Thoracic aorta (tissue), 2 donors: ENCODE measurements at places on chromosomes 3 and 15. TPM values are rescaled to one million over a fixed set of nuclear protein-coding genes. Genes with fewer than 3 reads are reported as not detected.
A peak's percentile ranks its signal among the peaks of the same experiment; 100 is the strongest.

DNA sequence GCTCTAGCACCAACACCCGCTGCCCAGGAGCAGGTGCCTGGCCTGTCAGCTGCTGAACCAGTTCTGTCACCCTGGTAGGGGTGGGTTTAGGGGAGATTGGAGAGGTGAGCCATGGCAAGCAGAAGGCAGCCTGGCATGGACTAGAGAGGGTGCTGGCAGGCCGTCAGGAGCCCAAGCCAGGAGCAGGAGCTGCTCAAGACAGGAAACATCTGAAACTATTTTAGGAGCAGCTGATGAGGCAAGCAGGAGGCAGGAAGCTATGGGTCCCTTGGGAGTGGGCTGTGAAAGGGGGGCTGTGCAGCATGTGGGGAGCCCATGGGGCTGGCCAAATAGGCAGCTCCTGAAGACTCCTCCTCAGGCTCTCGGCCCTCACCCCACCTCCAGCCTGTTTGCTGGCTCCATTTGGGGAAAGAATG, 2.3 kb downstream of the INKA1 start:
- peak; percentile 74 for DNase-seq

The SLC24A5 gene
- total RNA-seq, result not detected

DNA sequence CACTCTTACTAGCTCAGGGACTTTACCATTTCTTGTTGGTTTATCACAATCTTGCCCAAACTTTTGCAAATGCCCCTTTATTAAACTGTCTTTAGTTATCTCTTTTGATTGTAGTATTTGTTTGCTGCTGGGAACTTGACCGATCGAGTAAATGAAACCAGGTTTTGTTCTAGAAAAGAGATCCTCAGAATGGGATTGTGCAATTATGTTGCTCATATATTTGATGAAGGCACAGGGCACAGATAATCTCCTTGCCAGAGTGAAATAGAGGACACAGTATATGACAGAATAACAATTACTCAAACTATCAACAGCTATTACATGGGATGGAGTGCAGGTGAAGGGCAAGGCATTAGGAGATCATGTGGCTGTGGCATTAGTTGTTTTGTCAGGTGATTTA, 216.6 kb upstream of the RASGRP1 start:
- no peak for DNase-seq

DNA sequence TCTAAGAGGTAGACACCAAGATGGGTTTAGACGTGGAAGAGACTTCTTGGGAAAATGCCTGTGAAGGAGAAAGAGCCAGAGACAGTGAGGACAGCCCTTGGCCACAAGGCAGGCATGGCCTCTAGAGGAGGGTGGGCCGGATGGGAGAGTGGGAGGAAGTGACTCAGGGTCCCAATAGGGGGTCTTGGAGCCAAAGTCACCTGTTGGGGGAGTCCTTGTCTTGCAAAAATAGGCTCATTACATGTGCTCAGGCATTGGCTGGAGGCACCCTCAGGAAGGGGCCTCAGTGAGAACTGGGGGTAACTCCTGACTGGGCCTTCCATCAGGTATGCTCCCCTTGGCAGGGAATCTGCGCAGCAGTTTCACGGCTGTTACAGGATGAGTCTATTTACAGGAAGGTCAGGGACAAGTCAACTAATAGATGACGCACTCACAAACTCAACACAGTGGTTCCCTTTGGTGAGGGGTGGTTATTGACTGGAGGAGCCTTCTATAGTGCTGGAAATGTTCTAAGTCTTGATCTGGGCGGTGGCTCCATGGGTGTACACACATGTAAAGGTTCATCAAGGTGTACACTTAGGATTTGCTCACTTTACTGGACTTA, 259.6 kb downstream of the XXYLT1 start:
- no peak for DNase-seq

The TLNRD1 gene
- total RNA-seq, result 51.1 TPM

The P2RY13 gene
- 1.4 TPM for total RNA-seq

DNA sequence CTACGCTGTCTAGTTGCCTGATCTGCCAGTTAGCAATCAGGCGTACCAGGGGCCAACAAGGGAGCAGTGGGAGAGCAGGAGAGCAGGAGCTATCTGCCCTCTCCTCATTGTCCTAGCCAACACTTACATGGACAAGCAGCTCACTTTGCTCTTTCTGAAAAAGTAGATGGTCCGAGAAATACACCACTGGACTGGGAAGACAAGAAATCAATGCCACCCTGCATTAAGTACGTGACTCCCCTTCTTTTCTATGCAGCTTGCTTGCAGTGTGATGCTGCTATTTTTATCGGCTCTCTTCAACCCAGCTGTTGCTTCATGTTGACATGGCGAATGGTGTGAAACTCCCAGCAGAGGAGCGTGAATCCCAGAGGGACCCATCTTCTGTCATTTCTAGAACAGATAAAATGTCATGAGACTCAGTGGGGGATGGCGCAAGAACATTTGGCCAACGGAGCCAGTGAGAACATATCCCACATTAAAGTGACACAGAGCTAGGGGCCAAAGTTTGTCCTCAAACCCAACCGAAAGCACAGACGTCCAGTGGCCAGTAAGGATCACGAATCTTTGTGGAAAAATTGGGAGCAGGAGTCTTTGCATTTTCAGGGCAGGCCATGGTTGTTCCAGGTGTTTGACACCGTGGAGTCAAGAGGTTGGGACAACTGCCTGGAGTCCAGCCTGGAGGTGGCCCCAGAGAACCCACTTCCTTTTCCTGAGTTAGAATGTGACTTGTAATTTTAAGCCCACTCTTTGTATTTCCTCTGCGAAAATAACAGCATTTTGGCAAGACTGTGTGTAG, 53.7 kb upstream of the MEF2A start:
- no peak for DNase-seq

DNA sequence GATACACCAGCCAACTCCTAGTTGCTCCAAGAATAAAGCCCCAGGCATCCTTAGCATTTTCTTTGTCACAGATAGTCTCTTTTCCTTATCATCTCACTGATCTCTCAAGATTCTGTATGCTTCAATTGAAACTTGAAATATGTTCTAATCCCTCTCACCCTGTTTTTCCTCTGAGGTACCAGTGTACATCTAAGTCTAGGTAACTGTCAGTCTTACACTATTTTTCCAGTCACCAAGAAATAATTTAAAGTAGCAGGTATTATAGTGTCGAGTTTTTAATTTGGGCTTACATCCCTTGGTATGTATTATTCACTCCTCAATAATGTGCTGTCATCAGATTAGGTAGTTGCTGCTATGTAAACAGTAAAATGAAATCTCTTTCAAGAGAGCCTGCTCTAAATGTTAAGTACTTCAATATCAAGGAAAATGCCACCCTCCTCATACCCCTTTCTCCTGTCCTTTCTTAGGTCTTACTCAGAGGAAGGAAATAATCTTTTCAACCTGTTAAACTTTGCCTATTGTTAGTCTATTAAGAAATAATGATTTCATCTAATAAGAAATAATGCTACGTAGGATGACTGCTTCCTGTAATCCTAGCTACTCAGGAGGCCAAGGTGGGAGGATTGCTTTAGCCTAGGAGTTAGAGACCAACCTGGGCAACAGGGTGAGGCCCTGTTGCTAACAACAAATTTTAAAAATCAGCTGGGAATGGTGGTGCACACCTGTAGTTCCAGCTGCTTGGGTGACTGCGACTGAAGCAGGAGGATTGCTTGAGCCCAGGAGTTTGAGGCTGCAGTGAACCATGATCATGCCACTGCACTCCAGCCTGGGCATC, 39.8 kb downstream of the TSC22D2 start:
- DNase-seq, result no peak

The GOLGA8R gene
- total RNA-seq, result 11.9 TPM

- no peak for DNase-seq
Measured at GRCh38 chr3:151124476-151124875, 39.0 kb downstream of the MED12L start.

GRCh38 chr3:119219069-119219468, 21.6 kb downstream of the B4GALT4 start:
- DNase-seq, result no peak

The SERINC4 gene
- total RNA-seq, result not detected

DNA sequence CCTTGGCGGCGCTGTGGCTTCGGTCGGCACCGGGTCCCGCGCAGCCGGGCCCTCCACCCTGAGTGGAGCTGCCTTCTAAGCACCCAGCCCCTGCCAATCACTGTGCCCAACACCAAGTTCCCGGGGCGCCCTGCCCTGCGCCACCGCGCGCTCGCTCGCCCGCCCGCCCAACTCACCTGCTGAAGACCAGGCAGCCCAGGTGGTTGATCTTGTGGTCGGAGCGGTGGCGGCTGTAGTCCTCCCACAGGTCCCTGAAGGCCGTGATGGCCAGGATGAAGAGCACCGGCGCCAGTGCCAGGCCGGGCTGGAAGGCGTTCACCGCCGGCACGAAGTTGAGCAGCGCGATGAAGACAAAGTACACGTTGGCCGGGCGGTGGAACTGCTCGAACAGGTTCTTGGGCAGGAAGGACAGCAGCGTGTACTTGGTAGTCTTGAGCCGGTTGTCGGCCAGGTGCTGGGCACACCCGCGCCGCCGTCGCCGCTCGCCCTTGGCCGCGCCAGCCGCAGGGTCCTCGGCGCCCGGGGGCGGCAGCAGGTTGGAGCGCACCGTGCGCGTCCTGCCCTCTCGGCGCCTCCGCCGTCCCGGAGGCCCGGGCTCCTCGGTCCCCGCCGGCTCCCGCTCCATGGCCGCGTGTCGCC, 536 bp downstream of the ATP10A start:
- DNase-seq, result no peak

DNA sequence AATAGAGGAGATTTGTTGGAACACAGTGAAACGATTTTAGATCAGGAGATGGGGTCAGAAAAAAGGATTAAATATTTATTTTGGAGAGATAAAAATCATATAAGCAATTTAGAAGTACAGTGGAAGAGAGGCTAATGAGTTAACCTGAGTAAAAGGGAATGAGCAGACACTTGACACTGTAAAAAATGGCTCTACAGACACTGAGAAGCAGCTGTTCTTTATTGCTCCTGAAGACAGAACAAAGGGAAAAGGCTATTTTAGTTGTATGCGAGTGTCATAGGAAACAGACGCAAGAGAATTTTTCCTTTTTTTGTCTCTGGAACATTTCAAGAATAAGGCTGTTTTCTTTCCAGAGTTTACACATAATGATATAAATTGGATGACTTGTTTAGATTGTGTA, 34.3 kb downstream of the ASTE1 start:
- no peak for DNase-seq

DNA sequence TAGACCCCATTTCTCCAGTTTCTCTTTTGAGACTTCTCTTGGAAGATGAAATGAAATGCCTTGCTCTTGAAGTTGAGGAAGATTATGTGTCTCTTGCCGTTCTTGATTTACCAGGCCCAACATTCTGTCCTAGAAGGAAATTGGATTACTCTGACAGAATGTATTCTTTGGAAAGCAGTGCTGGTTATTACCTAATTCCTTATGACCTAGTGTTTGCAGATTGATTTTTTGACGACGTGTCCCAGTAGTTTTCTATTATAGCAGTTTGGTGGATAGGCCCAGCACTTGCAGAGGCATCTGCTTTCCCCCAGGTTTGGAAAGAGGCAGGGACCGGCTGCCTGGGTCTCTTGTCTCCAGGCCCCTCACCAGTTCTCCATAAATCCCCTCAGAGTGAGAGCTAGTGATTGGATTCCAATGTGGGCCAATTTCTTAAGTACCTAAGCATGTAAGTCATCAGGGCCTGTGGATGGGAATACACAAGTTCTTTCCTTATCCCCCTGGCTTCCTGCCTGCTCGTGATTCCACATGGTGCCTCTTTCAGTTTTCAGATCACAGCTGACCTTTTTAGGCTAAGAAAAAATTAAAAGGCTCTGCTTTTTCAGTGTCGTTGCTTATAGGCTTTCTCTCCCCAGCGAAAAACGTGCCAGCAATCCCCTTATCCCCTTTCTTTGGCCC, 50.2 kb downstream of the EPHB3 start:
- DNase-seq, result no peak

The IL5RA gene
- 1.8 TPM for total RNA-seq

- no peak for DNase-seq
Measured at GRCh38 chr3:56408761-56409196, 59.5 kb downstream of the ERC2 start.

DNA sequence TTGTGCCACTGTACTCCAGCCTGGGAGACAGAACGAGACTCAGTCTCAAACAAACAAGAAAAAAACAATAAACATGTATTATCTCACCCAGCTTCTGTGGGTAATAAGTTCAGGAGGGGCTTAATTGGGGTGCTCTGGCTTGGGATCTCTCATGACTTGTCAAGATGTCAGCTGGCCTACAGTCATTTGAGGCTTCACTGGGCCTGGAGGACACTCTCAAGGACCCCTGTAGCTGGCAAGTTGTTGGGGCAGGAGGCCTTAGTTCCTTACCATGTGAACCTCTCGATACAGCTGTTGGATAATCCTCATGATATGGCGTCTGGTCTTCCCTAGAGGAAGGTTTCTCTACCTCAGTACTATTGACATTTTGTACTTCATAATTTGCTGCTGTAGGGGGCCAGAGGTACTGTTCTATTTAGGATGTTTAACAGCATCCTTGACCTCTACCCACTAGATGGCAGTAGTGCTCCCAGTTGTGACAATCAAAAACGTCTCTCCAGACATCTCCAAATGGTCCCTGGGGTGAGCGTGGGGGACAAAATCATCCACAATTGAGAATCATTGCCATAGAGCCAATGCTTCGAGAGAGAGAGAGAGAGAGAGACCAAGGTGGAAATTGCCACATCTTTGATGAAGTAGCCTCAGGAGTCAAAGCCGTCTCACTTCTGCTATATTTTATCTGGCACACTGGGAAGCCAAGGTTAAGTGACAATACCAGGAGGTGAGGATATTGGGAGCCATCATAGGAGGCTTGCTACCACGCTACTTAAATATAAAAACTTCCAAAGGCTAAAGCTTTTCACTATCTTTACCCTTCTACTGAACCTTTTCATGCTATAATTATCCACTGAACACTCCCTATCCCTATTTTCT, 23.9 kb upstream of the SLTM start:
- no peak for DNase-seq

The CCDC39 gene
- total RNA-seq, result not detected

GRCh38 chr15:67163180-67163579, 91.3 kb downstream of the AAGAB start:
- DNase-seq, result no peak

The LZTFL1 gene
- 30.9 TPM for total RNA-seq

GRCh38 chr3:187913617-187914033, 168.4 kb upstream of the BCL6 start:
- no peak for DNase-seq

DNA sequence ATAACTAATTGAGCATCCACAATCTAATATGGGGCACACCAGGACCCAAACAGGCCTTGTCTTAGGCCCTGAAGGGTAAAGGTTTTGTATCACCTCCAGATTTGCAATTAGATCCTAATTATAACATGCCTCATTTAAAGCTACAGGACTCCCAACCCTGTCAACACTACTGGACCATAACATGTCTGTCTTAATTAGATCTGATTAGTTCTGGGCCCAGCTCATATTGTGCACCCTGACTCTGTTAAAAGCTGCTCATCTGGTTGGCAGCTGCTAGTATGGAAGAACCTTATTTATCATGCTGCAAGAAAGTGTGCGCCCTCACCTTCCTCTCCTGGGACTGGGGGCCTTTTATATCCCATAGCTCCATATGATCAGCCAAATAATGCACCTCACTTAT, 457.8 kb downstream of the ROBO1 start:
- DNase-seq, result no peak

GRCh38 chr3:73789825-73790444, 165.2 kb upstream of the PDZRN3 start:
- DNase-seq, result no peak

- peak; percentile 31 for DNase-seq
Measured at GRCh38 chr3:122564155-122564912, at the start of the genes DTX3L and PARP9. TSS of gene DTX3L (plus strand) at chr3:122564338. CDS start at chr3:122564427, 89 bp downstream. TSS of gene PARP9 (minus strand) at chr3:122564300. CDS start at chr3:122559620, 4,680 bp downstream.
